Esophagus (tissue), 2 donors: ENCODE measurements at places on chromosomes 5 and 9. TPM values are rescaled to one million over a fixed set of nuclear protein-coding genes. Genes with fewer than 3 reads are reported as not detected.

Gene FGD3
- polyA plus RNA-seq, result 2.3 TPM

Gene AGXT2
- not detected for polyA plus RNA-seq

Gene SQSTM1
- 94.8 TPM for polyA plus RNA-seq

Gene NSG2
- 0.04 TPM for polyA plus RNA-seq

Gene THBS4
- polyA plus RNA-seq, result 1.0 TPM

Gene MAPK9
- polyA plus RNA-seq, result 10.3 TPM

Gene PCDHGC3
- 32.1 TPM for polyA plus RNA-seq

Gene SPATA31A1
- polyA plus RNA-seq, result not detected

Gene ANKRD18B
- polyA plus RNA-seq, result 1.6 TPM

Gene PTCH1
- polyA plus RNA-seq, result 2.8 TPM

Gene KIF24
- polyA plus RNA-seq, result 1.0 TPM

Gene CCDC192
- polyA plus RNA-seq, result not detected

Gene LRRC70
- 2.3 TPM for polyA plus RNA-seq

Gene ZNF608
- 5.9 TPM for polyA plus RNA-seq

Gene ANXA6
- 10.7 TPM for polyA plus RNA-seq

Gene ACO1
- polyA plus RNA-seq, result 4.7 TPM
